ENCODE measurements at places on chromosomes 2 and 18.

DNA sequence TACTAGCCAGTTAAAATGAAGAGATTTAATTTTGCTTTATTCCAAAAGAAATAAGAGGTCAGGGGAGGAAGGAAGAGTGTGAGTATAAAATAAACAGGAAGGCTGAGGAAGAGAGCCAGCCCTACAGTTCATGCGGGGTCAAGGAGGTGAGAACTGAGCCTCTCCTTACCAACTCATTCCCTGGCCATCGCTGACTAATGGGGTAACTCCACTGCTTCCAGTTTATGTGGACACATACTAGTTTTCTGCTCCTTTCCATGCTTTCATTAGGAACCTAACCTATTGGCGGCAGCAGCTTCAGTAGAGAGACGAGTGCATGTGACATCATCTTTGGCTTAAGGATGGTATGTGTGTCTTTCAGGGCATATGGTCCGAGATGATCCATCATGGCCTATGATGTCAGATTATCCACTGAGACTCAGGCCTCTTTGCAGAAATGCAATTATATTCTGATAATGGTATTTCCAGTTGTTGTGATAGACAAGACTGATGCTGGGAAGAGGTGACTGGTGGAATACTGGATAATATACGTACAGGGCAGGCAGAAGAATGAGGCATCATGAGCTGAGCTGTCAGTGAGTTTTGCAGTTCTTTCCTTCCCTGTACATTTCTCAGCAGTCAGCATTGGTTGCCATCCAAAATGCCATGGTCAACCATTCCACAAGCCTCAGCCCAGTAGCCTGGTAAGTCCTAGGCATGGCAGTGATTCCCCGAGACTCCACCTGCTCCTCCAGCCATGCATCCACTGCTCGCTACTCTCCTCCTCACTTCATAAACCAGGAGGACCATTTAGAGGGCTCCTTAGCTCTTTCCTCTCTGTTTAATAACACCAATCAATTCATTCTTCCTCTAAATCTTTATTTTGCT, 184.6 kb upstream of the OSR1 start:
- no peak for DNase-seq

DNA sequence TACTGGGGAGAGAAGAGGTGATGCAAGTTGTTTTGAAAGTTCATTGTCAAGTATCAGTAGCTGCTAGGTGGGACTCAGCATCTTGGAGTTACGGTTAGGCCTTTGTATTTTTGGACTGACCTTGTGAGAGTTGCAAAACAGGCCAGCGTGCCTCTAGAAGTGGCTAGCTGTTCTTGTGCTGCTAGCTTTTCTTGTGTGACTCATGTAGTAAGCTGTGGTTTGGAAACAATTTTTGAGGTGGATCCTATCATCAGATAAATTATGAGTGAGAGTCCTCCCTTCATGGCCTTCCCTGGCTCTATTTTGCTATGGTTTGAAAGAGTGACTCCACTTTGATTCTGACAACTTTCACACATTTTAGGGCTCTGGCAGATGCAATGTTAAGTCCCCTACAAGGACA, 409.2 kb upstream of the HS6ST1 start:
- DNase-seq: no peak

- DNase-seq: no peak
Measured at GRCh38 chr2:240247868-240248720, 107.6 kb upstream of the OTOS start.

GRCh38 chr18:755506-755905, 43.1 kb upstream of the ENOSF1 start:
- DNase-seq: no peak

- no peak for DNase-seq
Measured at GRCh38 chr2:38523728-38524437, 78.8 kb downstream of the HNRNPLL start.

- DNase-seq: no peak
Measured at GRCh38 chr18:47944972-47945852, 14.8 kb upstream of the SMAD2 start.

DNA sequence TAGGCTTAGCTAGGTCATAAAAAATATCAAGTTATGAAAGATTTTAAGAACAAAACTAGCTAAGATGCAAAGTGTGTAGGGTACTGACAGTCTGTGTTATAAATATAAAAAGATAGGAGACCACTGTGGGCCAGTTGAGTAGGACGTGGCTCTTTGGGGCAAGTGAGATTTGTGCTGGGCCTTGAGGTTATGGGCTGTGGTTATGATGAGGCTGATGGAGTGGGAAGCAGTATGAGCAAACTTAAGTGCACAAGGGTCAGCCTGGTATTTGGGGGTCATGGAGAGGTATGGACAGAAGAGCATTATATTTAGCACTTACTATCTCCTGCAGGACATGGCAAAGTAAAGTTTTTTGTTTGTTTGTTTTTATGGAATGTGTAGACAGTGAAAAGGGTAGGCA, 70.1 kb downstream of the SETBP1 start:
- DNase-seq: no peak

- DNase-seq: no peak
Measured at GRCh38 chr2:71045865-71046548, 22.4 kb upstream of the NAGK start.

DNA sequence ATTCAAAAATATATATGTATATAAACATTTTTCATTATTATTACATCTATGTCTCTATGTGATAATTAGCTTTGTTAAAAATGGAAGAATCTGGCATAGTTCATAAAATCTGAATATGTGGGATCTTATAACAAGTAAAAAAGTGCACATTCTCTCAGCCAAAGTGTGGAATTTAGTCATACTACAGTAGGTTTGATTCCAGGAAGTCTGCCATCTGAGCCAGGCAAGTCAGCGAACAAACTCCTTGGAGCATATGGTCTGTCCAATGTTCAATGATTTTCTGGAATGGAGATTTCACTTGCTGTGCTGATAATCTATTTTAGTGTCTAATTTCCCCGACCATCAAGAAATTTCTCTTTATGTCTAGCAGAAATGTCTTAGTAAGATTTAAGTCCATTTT, 1033.2 kb upstream of the NXPH2 start:
- DNase-seq: no peak

- DNase-seq: no peak
Measured at GRCh38 chr2:181613241-181613640, 43.7 kb downstream of the CERKL start.

- DNase-seq: no peak
Measured at GRCh38 chr2:74847070-74847858, 13.3 kb downstream of the HK2 start.

DNA sequence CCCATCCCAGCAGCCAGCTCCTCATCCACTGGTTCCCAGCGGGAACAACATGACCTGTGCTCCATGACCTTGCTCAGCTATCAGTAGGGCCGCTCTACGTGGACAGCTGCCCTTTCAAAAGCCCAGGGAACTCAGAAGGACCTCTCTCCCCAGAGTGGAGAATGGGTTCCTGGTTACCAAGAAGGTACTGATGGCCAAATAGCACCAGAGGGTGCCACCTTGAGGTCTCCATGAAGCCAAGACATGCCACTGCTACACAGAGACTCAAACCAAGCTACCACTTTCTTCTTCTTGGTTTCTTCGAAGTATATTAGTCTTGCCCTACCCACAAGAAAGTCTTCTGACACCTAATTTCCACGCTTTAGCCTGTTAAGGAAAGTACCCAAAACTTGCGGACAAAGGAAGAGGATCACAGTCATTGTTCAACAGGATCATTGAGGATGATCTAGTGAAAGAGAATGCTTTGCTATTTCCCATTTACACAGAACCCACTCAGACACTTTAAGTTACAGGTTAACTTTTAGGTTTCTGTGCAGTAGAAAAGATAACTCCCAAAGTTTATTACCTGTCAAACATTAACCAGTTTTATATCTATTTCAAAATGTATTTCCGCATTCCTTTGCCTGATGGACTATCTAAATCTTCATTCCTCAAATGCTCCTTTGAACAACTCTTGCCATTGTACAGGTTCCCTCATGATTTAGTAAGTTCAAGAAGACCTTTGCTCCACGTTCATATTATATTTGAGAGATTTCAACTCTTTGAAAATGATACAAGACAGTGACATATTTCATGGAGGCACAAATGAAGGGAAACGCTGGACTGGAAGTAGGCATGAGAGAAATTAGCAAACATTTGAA, 102.2 kb downstream of the ALPK2 start:
- no peak for DNase-seq

DNA sequence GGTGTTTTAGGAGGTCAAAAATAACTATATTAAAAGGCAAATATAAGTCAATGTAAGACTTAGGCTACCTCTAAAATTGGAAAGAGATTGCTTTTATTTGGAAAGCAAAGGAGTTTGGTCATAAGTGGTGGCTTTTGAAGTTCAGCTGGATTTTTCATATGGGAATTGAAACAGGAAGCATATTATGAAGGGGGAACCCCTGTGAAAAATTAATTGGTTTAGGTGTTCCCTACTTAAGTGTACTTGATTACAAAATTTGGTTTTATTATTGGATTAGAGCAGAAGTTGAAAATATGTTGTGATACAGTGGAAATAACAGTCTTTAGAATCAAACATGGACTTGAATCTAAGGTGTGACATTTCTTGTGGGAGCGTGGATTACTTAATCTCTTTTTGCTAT, 121.4 kb upstream of the TTC27 start:
- DNase-seq: no peak

GRCh38 chr2:123116595-123116994, 908.5 kb upstream of the CNTNAP5 start:
- no peak for DNase-seq

Data from NCI-H187 (cell line).